Thoracic aorta endothelial cell (primary cell): ENCODE measurements at places on chromosomes 3 and 15. TPM values are rescaled to one million over a fixed set of nuclear protein-coding genes. Genes with fewer than 3 reads are reported as not detected.

The IGSF11 gene
- total RNA-seq = 0.07 TPM in 1 of 2 replicates, not detected in the other

The B2M gene
- 2,058 and 2,699 TPM in 2 replicates for total RNA-seq

The CHRNB4 gene
- not detected in 2 replicates for total RNA-seq

The IRAK2 gene
- total RNA-seq = 22.1 and 24.8 TPM in 2 replicates

The RBPMS2 gene
- 0.13 and 0.65 TPM in 2 replicates for total RNA-seq

The IFRD2 gene
- 114 and 131 TPM in 2 replicates for total RNA-seq

The BSN gene
- 0.13 and 0.14 TPM in 2 replicates for total RNA-seq
